ENCODE measurements at places on chromosomes 4 and X.

DNA sequence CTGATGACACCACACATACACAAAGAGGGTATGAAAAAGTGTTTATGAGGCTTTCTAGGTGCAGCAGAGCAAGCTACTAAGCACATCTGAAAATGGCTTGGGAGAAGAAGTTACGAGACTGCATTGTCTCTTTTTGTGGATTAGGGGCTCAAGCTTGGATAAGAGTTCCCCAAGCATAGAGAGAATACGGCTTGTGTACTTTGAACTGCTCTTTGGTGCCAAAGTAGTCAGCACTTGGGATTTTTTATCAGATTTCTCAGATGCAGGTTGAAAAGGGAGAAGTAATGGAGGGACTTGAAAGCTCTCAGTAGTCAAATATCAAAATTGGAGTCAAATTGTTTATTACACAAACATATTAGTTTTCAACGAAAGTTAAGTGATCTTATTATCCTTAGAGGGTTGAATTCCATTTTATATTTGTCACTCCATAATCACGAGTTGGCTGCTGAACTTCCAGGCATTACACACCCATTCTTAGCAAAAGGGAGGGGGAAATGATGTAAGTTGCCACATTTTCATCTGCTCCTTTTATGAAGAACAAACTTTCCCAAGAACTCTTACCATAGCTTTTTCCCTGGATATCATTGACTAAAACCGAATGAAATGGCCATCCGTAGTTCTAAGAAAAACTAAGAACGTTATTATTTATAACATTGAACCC lies 1904.9 kb downstream of the PCDH7 start:
- no peak for DNase-seq

DNA sequence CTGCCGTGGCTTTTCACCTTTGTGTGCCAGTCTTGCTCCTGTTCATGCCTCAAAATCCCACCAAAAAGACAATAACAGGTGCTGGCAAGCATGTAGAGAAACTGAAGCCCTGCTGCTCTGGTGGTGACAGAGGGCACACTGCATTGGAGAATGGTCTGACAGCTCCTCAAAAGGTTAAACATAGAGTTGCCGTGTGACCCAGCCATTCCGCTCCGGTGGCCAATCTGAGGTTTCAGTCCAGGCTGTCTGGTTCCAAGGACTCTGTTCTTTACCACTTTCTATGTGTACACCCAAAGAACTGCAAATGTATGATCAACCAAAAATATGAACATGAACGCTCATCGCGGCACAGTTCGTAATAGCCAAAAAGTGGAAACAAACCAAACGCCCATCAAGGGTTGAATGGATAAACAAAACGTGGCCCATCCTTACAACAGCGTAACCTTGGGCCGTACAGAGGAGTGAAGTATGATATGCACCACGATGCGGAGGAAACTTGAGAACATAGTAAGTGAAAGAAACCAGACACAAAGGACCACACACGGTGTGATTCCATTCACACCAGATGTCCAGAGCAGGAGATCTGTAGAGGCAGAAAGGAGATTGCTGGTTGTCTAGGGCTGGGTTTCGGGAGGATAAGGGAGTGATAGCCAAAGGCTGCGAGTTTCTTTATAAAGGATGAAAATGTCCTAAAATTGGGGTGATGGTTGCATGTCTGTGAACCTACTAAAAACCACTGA lies 33.6 kb upstream of the WFS1 start:
- no peak for DNase-seq

- no peak for DNase-seq
These were observed 20.1 kb downstream of the SLC7A11 start for GRCh38 chr4:138222046-138222445.

DNA sequence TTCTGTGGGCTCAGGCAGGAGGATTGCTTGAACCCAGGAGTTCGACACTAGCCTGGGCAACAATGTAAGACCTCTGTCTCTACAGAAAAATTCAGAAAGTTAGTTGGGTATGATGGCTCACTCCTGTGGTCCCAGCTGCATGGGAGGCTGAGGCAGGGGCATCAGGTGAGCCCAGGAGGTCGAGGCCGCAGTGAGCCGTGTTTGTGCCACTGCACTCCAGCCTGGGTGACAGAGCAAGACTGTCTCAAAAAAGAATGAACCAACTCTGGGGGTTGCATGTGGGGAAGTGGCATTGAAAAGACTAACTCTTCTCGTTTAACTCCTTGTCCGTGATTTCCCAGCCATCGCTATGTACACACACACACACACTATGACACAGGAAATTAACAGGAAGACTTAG lies 26.9 kb downstream of the ENOPH1 start:
- DNase-seq: no peak

- DNase-seq: no peak
These were observed 9.3 kb downstream of the APOO start for GRCh38 chrX:23898412-23898959.

GRCh38 chr4:104117776-104118175 lies 376.9 kb downstream of the CXXC4 start:
- DNase-seq: no peak

DNA sequence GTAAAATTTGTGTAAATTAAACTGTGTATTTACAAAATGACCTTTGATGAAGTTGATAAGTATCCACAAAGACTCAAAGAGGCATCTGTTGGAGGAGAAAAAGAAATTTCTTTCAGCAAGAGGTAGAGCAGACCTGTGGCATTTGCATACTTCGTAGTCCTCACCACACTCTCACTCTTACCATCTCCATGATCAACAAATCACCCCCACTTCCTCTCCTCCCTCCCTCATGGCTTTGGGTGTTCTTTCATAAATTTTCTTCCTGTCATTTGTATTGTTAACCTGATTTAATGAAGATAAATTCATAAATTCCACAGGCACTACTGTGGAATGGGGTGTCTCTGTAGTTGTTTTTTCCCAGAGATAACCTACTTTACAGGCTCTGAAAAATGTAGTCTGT lies 366.5 kb downstream of the ZNF674 start:
- no peak for DNase-seq

GRCh38 chr4:168972596-168972995 lies 37.5 kb downstream of the CBR4 start:
- DNase-seq: no peak

DNA sequence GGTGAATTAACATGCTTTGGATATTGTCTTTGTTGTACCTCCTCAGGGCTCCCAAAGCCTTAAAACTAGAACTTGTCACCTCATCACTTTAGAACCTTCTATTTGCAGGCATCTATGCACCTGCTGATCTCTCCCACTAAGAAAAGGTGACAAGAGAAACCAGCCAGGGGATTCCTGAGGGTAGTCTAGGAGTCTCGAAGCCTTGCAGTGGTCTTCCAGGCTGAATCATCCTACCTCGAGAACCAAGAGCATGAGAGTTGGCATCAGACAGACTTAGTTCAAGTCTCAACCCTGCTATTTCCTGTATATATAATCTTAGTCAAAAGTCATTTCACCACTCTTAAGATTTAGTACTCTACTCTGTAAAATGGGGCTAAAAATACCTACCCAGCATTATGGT lies 29.6 kb downstream of the RTL5 start:
- no peak for DNase-seq

DNA sequence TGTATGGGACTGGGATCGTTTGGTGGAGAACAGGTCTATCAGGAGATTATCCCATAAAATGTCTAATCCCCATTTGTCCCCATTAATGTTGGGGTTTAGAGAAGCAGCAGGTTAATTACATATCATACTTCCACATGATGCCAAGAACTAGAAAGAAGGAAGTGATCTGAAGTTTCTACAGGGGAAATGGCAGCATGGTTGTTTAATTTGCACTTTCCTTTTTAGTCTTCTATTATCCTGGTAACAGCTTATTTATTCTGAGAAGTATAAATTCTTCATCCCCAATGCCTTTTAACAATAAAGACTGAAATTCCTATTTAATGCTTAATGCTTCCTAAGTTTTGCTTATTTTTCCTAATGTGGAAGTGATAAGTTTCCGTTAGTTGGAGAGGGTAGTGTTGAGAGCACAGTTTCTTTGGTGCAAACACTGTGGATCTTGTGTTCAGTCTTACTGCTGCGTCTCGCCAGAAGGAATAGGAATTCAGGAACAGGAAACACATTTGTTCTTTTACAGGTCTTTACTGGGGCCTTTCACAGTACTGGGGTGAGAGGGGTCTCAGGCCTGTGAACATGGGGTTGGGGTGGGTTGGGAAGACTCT lies 59.5 kb upstream of the TADA2B start:
- no peak for DNase-seq

DNA sequence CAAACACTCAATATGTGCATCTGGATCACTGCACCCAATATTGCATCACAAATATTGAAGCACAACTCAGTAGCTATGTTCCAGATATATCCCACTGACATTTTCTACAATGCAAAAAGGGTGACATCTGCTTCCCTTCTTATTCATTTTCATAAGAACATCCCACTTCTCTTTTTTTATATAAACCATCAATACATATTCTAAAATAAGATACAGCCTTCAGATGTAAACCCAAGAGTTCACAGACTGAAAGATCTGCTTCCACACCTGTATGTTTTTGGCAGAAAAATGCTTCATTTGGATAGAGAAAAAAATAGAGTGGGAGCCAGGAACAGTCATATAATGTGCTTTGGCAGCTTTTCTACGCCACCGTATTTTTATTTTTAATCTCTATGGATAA lies 815.6 kb upstream of the ADGRL3 start:
- no peak for DNase-seq

GRCh38 chr4:8922481-8922880 lies 50.8 kb upstream of the HMX1 start:
- DNase-seq: no peak

- no peak for DNase-seq
These were observed 144.6 kb upstream of the ARHGEF9 start for GRCh38 chrX:63929608-63930007.

- no peak for DNase-seq
These were observed 20.6 kb downstream of the FBXO8 start for GRCh38 chr4:174262624-174263444.

DNA sequence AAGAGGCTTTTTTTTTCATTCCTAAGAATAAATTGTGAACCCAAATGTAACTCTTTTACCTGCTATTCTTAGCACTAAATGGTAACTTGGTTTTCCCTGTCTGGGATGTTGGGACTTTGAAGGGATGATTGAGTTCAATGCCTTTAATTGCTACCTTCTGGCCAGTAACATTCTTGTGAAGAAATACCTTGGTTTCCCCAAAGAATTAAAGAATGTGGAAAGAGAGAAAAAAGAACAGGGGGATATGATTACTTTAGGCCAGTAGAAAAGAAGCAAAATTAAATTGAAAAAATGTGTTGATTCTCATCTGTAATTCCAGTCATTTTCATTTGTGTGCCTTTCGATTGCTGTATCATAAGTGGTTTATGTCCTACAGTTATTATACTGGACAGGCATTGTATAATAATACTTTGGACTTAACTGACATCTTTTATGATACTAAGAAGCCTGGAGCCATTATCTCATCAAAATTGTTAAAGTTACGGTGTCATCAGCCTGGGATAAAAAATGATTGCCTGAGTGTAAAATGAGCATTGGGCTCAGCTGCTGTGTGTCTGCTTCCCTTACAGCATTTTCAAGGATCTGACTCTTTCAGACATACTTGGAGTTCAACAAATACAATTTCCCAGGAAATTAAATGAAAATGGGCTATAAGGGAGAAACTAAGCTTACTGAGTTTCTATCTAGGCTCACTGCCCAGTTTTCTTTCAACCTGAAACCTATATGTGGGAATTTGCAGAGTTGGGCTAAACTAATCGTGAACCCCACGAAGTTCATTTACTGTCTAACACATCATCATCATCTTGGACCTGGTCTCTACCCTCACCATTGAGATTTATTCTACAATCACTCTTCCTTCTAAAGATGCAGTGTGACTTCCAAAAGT lies 146.3 kb downstream of the SHROOM3 start:
- DNase-seq: no peak

- no peak for DNase-seq
These were observed 641.5 kb downstream of the FAT4 start for GRCh38 chr4:125956276-125956675.

GRCh38 chr4:168421671-168422070 lies 58.6 kb downstream of the DDX60L start:
- no peak for DNase-seq

GRCh38 chrX:38638952-38639529 lies 77.7 kb downstream of the TSPAN7 start:
- no peak for DNase-seq

- DNase-seq: no peak
These were observed 254.6 kb upstream of the FAM47C start for GRCh38 chrX:36753602-36754001.

GRCh38 chrX:84248226-84248625 lies 60.2 kb upstream of the RPS6KA6 start:
- DNase-seq: no peak

- DNase-seq: no peak
These were observed 11.3 kb downstream of the PNCK start for GRCh38 chrX:153662266-153662665.

GRCh38 chr4:67684839-67685531 lies 16.0 kb downstream of the UBA6 start:
- DNase-seq: no peak

- no peak for DNase-seq
These were observed 83.3 kb downstream of the AKAP4 start for GRCh38 chrX:50117476-50117875.

- no peak for DNase-seq
These were observed 99.7 kb downstream of the PDS5A start for GRCh38 chr4:39877971-39878370.

DNA sequence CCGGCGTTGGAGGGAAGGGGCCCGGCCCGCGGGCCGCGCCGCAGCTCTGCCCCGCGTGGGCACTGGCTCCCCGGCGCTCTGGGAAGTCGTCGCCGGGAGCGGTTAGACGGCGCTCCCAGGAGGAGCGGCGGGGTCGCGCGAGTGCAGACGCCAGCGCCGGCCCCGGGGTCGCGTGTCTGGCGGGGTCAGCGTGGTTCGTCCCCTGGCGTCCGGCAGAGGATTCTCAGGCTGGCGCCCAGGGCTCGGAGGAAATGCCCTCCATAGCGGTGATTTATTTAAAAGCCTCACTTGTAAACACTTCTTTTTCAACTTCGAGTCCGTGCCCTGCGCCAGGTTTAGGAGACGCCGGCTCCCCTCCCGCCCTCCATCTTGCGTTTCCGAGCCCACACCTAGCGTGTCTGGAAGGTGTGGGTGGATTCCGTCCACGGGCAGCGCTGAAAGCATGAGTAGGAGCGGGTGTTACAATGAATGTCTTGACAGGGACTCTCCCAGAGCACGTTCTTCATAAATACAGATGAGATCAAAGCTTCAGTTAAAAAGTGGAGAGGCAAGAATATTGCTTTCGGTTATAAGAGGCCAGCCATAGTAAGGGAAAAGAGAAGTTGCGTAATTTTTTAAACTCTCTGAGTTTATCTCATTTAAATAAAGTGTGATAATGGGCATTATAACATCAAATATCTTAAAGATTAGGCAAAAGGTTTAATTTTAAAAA lies 692 bp downstream of the FAM241A start:
- DNase-seq: no peak

- DNase-seq: no peak
These were observed 288.4 kb downstream of the CRLF2 start for GRCh38 chrX:924017-924416.

- DNase-seq: no peak
These were observed 288.2 kb upstream of the CTSO start for GRCh38 chr4:156241896-156242295.

DNA sequence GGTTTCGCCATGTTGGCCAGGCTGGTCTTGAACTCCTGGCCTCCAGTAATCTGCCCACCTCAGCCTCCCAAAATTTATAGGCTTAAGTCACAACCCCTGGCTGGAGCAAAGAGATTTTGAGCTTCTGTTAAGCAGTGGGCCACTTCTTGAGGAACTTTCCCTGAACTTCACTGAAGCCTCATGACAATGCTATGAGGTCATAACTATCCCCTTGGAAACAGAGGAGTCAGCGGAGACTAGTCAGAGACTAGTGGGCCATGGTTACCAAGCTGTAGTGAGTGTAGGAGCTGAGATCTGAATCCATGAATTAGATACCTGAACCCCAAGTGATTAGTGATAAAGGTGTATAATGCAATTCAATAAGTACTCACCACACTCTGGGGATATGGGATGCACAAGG lies 145.1 kb upstream of the MSX1 start:
- no peak for DNase-seq

All from DMS79 (cell line).